Stimulated activated CD4-positive, alpha-beta T cell treated with anti-CD3 and anti-CD28 coated beads, Interleukin-2, amount 100 ng/mL, for 24 hours (primary cell): ENCODE measurements at places on chromosomes 13 and 19.

DNA sequence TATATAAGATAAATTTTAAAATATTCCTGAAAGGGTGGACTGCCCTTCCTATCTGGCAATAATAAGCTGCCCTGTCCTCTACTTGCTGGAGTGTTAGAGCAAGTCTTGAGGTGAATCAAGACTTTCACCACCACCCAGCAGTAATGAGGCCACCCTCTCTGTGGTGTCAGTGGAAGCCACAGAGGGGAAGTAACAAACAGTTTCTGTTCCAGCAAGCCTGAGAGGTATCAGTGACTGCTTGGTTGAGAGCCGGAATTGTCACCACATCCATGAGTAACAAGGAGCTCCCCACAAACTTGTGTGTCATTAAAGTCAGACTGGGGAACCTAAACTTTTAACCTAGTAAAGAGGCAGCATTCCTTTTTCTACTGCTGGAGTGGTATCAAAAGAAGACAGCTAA is 532.7 kb upstream of the SPRY2 start:
- DNase-seq = no peak

- DNase-seq = no peak
These were observed 288.0 kb upstream of the SLITRK6 start for GRCh38 chr13:86087244-86087643.

- no peak for DNase-seq
These were observed 5.5 kb upstream of the ECH1 start for GRCh38 chr19:38836983-38837626.

DNA sequence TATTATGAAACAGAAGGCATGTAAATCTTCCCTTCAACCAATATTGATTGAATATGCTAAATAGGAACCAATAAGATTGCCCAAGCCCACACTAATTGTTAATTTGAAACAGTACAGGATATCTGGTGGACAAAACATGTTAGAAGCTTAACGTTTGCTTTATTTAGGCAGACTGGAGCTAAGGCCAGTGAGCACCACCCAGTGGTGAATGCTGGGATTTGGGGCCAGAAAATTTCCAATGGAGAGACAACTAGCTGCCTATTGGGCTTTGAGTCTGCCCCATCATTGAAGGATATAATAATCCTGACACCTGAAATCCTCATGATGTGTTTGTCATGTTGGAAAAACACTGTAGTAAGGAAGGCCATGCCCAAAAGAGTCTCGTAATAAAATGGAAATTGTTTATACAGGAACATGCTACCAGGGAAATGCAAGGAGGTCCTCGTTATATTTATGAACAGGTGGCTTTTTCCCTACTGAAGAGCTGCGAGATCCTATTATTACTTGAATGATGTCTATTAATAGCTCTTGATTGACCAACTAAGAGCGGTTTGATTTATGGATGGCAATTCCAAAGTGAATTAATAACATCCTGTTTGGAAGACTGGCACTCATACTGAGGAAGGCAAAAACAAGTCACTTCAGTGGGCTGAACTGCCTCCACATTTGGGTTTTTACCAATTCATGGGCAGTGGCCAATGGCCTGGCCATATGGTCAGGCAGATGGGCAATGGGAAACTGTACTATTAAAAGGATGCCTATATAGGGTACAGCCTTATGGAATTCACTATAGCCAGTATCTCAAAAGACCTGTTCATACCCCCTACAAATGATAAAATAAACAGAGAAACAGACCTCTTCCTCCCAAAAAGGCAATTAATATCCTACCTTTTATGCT is 8.7 kb downstream of the SIGLECL1 start:
- DNase-seq = peak; percentile 28

DNA sequence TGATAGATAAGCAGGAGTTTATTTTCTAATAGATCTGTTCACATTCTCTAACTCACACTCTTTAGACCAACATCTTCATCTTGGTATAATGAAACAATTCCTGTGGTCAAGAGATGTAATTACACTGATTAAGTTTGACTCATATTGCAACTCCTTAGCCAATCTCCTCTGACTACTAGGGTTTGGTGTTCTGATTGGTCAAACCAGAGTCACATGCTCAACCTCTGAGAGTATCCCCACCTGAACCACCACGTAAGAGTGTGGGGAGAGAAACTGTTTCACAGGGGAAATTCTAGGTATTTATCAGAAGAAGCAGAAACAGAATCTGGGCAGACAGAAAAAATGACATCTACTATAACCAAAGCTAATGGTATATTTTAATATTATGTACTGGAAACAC is 42.4 kb downstream of the UQCRFS1 start:
- no peak for DNase-seq

DNA sequence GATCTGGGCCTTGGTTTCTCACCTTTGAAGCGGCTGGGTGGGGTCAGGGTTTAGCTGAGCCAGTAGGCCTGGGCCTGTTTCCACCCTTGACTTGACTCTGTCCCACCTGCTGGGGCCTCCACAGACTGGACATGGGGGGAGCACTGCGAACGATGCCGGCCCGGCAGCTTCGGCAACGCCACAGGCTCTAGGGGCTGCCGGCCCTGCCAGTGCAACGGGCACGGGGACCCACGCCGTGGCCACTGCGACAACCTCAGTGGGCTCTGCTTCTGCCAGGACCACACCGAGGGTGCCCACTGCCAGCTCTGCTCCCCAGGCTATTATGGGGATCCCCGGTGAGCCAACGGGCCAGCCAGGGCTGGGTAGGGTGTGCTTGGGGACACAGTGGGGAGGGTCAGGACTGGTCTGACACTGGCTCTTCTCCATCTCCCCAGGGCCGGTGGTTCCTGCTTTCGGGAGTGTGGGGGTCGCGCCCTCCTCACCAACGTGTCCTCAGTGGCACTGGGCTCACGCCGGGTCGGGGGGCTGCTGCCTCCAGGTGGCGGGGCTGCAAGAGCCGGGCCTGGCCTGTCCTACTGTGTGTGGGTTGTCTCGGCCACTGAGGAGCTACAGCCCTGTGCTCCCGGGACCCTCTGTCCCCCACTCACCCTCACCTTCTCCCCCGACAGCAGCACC is 28.0 kb downstream of the MEGF8 start:
- no peak for DNase-seq

GRCh38 chr19:9849791-9850190 is 14.7 kb downstream of the PIN1 start:
- DNase-seq = no peak

DNA sequence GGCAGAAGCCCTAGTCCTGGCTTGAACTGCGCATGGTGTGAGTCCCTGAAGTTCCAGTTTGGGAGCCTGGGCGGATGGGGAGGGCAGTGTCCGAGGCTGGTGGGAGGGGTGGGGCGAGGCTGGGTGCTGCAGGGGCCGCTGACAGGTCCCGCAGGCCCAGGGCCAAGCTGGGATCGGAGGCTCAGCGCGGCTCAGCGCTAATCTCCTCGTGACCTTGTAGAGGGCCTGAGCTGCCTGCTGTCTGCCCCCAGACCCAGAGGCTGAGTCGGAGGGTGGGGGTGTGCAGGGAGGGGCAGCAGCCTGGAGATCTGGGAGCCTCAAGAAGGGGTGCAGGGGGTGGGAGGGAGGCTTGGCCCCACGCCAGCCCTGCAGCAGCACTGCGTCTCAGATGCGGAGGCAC is 3.0 kb downstream of the ATP1A3 start:
- DNase-seq = no peak

DNA sequence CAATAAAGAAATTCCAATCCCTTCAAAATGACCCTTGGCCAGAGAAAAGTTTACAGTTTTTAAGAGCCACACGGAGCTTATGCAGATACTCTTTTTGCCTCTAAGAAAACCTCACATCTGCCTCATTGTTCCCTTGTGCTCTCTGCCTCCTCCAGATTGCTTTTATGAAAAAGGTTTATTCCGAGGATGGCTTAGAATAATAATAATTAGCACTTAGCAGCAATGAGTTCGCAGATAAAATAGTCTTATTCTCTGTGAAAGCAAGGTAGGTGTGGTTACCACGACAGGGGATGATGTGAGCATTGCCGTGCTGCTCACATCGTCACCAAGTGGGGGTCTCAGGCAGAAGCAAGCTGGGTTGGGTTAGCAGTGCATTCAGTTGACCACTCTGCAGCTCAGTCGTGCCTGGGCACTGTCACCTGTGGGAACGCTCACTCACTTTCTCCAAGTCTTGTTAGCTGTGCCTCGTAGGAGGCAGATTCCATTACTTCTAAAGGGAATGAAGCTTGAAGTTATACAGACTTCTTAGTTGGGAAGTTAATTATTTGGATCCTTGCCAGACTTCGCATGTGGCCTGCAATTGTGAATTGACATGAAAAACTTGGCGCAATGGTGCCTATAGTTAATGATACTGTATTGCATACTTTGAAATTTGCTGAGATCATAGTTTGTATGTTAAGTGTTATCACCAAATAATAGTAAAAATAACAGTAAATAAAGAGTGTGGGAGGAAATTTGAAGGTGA is 157.2 kb downstream of the MYO16 start:
- no peak for DNase-seq

- DNase-seq = no peak
These were observed at the start of gene CFD for GRCh38 chr19:858868-859843. Gene CFD, plus strand, starts transcription at chr19:859664. Its CDS starts 26 bp downstream, at chr19:859690.

- DNase-seq = no peak
These were observed 814 bp downstream of the ZNF211 start for GRCh38 chr19:57633832-57634131.

GRCh38 chr19:49415102-49415809 is 8.0 kb downstream of the PTH2 start:
- DNase-seq = no peak

- no peak for DNase-seq
These were observed 20.0 kb downstream of the GARRE1 start for GRCh38 chr19:34274284-34274826.

GRCh38 chr19:4088975-4089374 is 22.3 kb upstream of the ZBTB7A start:
- DNase-seq = peak; percentile 30

DNA sequence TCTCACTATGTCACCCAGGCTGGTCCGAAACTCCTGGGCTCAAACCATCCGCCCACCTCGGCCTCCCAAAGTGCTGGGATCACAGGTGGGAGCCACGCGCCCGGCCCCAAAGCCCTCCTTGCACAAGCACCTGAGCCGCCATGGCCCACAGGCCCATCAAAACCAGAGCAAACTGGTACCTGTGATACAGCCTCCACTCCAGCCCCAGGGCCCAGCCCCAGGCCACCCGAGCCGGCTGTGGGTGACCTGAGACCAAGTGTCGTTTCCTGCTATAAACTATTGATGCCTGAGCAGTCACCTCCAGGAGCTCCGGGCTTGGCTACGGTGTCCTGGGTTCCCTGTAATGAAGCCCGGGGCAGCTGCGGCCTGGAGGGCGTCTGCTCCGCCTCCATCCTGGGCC is 9.7 kb upstream of the PTBP1 start:
- no peak for DNase-seq

DNA sequence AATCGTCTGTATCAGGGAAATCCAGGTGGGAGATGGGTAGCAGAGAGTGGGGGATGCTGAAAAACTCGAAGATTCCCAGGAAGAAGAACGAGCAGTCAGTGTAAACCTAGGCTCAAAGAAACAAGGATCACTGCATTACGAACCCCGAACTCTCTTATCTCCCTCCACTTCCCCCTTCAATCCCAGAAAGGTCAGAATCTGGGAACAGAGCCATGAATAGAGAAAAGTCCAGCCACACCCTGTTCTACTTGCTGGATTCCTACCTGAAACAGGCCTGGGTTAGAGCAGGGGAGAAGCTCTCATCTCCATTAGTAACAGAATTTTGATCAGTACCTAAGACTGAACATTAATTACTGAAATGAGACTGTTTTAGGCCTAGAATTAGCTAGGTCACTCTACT is 24.4 kb downstream of the EPSTI1 start:
- DNase-seq = no peak

DNA sequence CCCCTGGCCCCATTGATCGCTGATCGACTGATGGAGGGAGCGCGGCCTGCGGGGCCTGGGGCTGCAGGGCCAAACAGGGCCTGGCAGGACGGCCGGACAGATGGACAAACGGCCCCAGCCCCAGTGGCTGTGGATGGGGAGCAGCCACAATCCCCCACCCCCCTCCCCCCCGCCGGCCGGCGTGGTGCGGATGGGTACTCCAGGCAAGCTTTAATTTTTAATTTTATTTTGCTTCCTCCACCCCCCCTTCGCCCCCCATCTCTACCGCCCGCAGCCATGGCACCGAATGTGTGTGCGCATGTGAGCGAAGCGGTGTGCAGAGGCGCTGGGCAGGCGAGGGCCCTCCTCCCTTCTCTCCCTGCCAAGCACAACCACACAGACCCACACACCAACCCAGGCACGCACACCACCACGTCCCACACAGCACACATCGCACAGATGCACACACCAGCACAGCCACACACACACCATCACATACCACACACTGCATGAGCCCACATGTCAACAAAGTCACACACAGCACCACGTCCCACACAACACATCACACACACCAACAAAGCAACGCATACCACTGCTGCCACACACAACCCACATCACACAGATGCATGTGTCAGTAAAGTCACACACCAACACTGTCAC is 12.4 kb downstream of the ERFL start:
- DNase-seq = no peak

DNA sequence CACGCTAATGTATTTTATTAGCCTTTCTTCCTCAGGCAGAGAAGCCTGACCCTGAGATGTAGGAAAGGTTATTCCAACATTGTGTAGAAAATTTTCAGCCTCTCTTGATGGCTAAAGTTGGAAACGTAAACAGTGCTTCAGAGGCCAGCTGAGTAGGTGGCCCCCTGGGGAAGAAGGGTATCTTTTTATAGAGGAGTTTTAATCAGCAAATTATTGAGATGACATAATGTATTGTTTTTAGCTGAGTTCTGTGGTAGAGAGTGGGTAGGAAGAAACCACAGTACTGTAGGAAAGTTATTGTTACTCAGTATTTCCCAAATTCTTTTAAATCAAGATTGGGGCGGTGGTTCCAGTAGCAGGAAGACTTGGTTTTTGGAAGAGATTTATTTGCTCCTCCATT is 268.8 kb downstream of the DLEU7 start:
- no peak for DNase-seq

- no peak for DNase-seq
These were observed 12.9 kb upstream of the IGSF23 start for GRCh38 chr19:44600466-44600865.

- DNase-seq = no peak
These were observed 35.0 kb upstream of the NANOS3 start for GRCh38 chr19:13841962-13842290.

- DNase-seq = no peak
These were observed 12.3 kb upstream of the PRR19 start for GRCh38 chr19:42289556-42290041.

GRCh38 chr13:58056426-58056825 is 424.9 kb downstream of the PCDH17 start:
- no peak for DNase-seq

GRCh38 chr13:35711909-35712308 is 235.4 kb upstream of the MAB21L1 start:
- no peak for DNase-seq

DNA sequence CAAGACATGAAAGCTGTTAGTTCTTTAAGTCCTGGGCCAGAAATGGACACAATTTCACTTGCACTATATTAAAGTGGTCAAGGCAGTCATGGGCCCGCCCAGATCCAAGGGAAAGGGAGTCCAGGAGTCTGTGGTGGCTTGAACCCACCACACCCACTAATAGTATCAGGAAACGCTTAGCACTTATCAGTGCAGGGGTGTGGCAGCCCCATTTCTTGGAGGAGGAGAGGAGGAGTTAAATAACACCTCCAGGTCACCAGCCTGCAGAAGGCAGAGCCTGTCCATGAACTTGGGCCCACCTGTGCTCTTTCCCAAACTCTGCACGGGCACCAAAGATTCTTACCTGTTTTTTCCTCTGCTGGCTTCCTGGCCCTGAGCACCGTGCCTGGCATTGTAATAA is 5.4 kb upstream of the NTN5 start:
- no peak for DNase-seq
